Activated T-cell treated with anti-CD3 and anti-CD28 coated beads, Interleukin-2, amount 50 U/mL, for 72 hours (primary cell): ENCODE measurements at places on chromosomes 3 and 15.

- no peak for DNase-seq
- H3K27me3 ChIP-seq: peaks cover 38% of the 10 kb centered on the region
- no peak overlapping the region for H3K4me3 ChIP-seq
- H3K27ac ChIP-seq: no peak overlapping the region
Measured at GRCh38 chr3:10763817-10764258, 52.2 kb upstream of the SLC6A11 start.

DNA sequence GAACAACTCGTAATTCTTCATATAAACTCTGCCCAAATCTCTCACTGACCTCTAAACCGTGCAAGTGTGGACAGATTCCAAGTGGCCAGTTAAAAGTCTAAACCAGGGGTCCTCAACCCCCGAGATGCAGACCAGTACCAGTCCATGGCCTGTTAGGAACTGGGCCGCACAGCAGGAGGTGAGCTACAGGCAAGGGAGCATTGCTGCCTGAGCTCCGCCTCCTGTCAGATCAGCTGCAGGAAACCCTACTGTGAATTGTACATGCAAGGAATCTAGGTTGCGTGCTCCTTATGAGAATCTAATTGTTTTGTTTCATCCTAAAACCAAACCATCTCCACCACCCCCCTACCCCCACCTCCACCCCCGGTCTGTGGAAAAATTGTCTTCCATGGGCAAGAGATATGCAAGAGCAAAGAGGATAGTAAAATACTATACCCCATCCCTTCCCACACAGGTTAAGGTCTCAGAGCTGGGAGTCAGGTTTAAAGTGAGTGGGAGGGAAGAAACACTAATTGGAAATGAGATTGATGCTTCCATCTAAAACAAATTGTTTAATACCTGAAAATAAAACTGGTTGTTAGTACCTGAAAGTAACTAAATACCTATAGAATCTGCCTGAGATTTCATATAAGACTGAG is 54.0 kb downstream of the POLQ start:
- no peak for DNase-seq
- no peak overlapping the region for H3K4me3 ChIP-seq
- H3K27ac ChIP-seq: no peak overlapping the region
- no peaks in the 10 kb centered on the region for H3K4me1 ChIP-seq

GRCh38 chr3:12479919-12480427 is 4.3 kb upstream of the TSEN2 start:
- H3K27ac ChIP-seq: no peak overlapping the region
- H3K36me3 ChIP-seq: no peaks in the 10 kb centered on the region
- no peaks in the 10 kb centered on the region for H3K27me3 ChIP-seq

GRCh38 chr15:43948691-43949325 is 122.0 kb downstream of the WDR76 start:
- H3K4me1 ChIP-seq: peaks cover 19% of the 10 kb centered on the region
- no peaks in the 10 kb centered on the region for H3K36me3 ChIP-seq
- peak; percentile 8 for DNase-seq
- H3K4me3 ChIP-seq: no peak overlapping the region
- peak overlapping the region; percentile 66 for H3K27ac ChIP-seq
